Myometrial cell (primary cell): ENCODE measurements at places on chromosomes 3 and 15. TPM values are rescaled to one million over a fixed set of nuclear protein-coding genes. Genes with fewer than 3 reads are reported as not detected.

A4GNT gene
- total RNA-seq: not detected in 2 replicates

MKRN2 gene
- 40.1 and 41.8 TPM in 2 replicates for total RNA-seq

CFAP100 gene
- total RNA-seq: not detected in 2 replicates

GMNC gene
- total RNA-seq: not detected in 2 replicates

AADACL2 gene
- not detected in 2 replicates for total RNA-seq

ZBED2 gene
- total RNA-seq: not detected in 2 replicates

SPATA12 gene
- total RNA-seq: not detected in 2 replicates

ADAMTS17 gene
- total RNA-seq: 1.1 TPM in 1 of 2 replicates, not detected in the other

GOLGA8G gene
- total RNA-seq: not detected in 2 replicates

ZPLD1 gene
- total RNA-seq: not detected in 2 replicates

GOLGA6D gene
- not detected in 2 replicates for total RNA-seq

GPR149 gene
- total RNA-seq: not detected in 2 replicates

FANCD2OS gene
- total RNA-seq: not detected in 2 replicates

CPN2 gene
- total RNA-seq: not detected in 2 replicates

WDR76 gene
- total RNA-seq: 6.1 and 23.6 TPM in 2 replicates

MRPS11 gene
- total RNA-seq: 43.2 and 46.7 TPM in 2 replicates

GPR27 gene
- total RNA-seq: not detected in 2 replicates

ATRIP gene
- total RNA-seq: 4.3 and 17.0 TPM in 2 replicates

SAXO2 gene
- total RNA-seq: 0.29 and 0.71 TPM in 2 replicates
